ENCODE measurements at places on chromosomes 1 and 21.
A peak's percentile ranks its signal among the peaks of the same experiment; 100 is the strongest.

- no peak for DNase-seq
Measured at GRCh38 chr1:157388057-157388456, 164.3 kb downstream of the FCRL5 start.

DNA sequence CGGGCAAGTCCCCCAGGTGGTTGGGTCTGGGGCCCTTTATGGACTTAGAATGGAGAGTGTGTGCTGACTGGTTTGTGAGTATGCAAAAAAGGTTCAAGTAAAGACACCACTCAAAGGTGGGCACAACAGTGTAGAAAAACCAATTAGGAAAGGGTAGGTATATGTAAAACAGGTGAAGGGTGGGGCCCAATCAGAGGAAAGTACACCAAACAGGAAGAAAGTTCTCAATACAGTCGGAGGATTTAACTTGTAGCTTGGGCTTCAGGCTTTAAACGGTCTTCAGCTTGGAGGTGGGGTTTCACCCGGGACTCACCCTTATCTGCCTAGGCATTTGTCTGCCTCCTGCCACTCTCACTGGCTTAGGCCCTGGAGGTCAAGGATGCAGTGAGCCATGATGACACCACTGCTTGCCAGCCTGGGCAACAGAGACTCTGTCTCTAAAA is 6.8 kb upstream of the PUM1 start:
- DNase-seq = no peak

- peak; percentile 42 for DNase-seq
Measured at GRCh38 chr1:42379794-42380585, 602 bp upstream of the RIMKLA start.

DNA sequence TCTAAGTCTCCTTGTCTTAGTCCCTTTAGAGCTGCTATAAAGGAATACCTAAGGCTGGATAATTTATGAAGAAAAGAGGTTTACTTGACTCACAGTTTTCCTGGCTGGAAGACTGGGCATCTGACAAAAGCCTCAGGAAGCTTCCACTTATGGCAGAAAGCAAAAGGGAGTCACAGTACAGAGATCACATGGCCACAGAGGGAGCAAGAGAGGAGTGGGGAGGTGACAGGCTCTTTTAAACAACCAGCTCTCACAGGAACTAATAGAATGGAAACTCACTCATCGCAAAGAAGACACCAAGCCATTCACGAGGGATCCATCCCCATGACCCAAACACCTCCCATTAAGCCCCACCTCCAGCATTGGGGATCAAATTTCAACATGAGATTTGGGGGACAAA is 68.8 kb downstream of the DDAH1 start:
- no peak for DNase-seq

DNA sequence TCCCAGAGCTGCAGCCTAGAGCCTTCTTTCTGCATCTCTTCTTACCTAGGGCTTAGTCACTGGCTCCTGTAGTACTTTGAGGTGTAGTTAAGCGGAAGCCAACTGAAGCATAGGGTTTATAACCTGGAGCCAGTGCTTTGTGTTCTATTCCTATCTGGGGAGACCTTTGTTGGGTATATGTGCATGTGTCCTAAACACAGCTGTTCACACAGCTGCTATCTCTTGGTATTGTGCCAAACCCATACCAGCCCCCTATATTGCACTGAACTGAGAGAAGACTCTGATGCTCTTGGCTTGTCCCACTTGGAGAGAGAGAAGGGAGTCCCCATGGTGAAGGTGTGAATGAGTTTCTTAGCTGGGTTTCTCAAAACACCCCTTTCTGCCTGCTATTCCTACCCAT is 17.2 kb upstream of the NFASC start:
- DNase-seq = no peak

DNA sequence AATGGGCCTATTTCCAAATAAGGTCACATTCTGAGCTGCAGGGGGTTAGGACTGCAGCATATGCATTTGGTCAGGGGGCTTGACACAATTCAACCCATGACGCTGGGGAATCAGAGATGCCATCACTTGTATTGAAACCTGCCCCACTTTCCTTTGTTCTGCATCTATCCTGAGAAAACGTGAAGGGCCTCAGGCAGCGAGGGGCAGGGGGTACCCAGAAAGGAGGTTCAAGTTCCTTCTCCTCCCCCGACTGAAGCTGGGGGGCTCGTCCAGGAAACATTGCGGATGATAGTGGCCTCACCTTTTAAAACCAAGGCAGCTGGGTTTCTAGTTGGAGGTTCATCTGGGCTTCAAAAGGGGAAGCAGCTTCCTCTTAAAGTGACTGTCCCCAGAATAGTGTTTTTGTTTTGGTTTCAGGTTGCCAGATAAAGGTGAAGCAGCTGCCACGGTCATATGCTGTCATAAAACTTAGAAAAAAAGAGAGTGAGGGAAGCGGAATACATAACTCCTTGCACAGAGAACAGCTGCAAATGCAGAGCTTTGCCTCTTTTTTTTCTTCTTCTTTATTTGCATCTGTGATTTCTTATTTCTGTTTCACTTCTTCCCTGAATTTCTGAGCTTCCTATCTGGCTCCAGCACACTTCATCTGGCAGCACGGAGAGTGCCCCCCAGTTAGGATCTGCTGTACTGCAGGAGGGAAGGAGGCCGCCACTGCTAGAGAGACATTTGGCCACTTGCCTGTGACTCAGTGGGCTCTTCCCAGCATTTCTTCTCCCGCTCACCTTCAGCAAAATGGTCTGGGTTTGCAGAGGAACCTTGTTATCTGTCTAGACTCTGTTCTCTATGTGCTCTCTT is 142.0 kb downstream of the AJAP1 start:
- no peak for DNase-seq

DNA sequence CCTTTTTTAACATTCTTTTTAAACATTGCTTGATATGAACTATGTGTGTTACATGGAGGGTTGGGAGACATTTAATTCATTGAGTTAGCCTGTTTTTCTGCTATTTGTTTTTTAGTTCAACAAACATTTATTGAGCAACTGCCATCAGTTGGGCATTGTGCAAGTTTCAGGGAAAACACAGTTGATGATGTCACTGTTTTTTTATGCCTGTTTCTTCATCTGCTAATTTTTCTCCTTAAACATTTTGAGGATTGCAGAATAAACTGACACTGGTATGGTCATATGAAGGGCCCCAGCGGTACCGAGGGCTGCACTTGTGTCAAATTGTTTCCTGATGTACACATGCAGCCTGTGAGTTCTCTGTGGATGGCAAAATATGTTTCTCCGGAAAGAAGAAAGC is 253.0 kb downstream of the FGGY start:
- DNase-seq = no peak

DNA sequence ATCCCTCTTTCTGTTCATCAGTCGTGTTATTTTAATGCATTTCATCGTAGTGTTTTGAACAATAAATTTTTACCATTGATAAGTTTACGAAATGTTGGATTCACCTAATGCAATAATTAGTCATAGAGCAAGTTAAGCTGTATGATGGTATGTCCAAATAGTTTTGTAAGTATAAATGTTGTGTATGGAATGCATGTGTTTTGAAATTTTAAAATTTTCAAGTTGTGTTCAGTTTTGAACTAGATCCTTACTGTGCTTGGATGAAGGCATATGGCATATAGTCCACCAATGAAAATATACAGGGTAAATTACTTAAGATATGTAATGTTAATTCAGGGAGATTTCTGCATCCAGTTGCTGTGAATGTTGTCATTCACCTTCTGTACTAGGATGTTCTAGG is 2.3 kb downstream of the ZMYM4 start:
- DNase-seq = no peak

DNA sequence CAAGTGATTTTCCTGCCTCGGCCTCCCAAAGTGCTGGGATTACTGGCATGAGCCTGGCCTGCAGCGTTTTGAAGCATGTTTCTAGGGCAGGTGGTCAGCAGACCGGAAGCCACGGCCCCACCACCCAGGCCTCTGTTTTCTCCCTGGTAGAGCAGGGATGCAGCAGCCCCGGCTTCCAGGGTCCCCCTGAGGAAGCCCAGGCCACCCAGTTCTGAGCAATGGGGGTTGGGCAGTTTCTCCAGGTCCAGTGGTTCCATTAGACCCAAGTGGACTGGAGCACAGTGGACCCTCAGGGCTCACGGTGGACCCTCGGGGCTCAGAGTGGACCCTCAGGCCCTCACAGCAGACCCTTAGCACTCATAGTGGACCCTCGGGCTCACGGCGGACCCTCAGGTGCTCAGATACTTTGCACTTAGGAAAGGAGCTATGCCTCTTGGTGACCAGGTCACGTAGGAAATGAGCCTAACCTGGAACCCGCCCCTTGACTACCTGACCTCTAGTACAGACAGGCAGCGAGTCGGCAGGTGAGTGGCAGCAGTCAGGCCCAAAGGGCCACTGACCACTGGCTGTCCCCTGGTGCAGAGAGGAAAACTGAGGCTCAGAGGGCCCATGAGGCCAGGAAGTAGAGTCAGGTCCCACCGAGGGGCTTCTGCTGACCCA is 4.6 kb upstream of the FNDC10 start:
- no peak for DNase-seq

DNA sequence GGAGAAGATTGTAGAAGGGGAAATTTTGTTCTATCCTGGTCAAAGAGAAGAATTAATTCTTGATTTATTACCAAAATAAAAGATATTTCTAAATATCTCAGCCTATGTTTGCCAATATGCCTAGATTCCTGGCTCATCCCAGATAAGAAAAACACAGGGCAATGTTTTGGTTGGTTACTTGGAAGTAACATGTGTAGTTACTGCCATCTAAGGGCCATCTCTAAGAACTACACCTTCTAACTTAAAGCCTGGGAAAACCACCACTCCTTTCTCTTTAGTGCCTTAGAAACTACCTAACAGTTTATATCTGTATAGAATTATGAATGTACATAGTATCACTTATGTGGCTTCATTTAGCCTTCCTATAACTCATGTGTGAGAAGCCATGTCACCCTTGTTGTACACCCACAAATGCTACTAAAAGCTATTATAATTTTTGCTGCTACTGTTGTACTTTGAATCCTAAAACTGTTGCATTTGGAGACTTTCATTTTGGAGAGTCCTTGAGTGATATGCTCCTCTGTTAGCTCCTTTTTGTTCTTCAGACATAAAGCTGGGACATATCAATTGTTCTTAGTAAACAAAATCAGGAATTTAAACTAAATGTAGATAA is 4.5 kb downstream of the AIM2 start:
- no peak for DNase-seq

- no peak for DNase-seq
Measured at GRCh38 chr1:55002686-55003085, 4.0 kb downstream of the BSND start.

DNA sequence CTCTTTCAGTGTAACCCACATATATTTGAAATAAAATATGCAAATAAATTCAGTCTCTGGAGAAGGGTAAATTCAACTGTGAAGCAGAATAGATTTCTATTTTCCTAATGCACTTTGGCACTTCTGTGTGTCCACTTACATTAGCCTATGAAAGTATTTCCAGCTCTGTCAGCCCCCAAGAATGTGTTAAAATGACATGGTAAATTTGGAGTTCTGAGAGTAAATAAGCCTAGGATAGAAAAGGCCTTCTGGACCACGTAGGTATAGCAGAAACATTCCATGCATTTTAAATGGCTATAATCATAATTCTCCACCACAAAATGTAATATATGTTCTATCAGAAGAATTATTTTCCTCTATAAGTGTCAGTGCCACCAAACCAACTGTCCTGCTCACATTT is 276.2 kb downstream of the NEGR1 start:
- DNase-seq = no peak

DNA sequence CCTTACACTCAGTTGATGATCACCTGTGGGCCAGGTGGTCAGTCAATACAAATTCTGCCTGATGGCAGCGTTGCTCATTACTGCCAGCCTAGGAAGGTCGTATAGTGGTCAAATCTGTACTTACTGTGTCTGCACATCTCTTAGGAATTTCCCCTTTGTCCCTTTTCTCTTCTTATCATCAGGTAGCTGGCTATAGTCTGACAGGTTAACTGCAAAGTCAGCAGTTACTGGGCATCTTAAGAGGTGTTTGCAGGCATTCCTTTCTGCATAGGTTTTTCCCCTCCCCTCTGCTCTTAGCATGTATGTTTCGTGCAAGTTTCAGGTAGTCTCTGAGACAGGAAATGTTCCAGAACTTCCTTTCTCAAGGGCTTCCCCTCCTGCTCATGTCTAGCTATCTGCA is 298.7 kb downstream of the LRRIQ3 start:
- no peak for DNase-seq

GRCh38 chr21:36835383-36835795 is 131.1 kb downstream of the HLCS start:
- no peak for DNase-seq

- no peak for DNase-seq
Measured at GRCh38 chr1:227240983-227241382, 77.3 kb downstream of the CDC42BPA start.

- DNase-seq = no peak
Measured at GRCh38 chr1:198638441-198638840, 399 bp upstream of the PTPRC start.

DNA sequence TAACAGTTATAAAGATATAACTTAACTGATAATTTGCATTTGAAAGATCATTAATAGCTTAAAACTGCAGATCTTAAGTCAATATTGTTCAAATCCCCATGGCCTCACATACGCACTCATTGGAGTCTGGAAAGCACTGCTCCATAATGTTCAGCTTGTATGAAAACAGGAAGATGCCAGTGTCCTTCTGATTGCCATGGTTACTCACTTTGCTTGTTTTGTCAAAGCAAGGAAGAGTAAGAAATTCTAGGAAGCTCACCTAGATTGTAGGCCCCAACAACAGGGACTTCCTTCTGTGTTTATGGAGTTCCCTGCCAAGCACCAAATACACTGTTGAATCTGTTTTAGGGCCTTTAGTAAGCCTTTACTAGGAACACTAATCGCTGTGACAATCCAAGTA is 10.9 kb downstream of the GAS5 start:
- DNase-seq = no peak

GRCh38 chr1:156471496-156472490 is 28.8 kb downstream of the MEF2D start:
- DNase-seq = no peak

- DNase-seq = no peak
Measured at GRCh38 chr1:51956528-51957509, 33.7 kb downstream of the RAB3B start.

- no peak for DNase-seq
Measured at GRCh38 chr1:54465351-54465811, 59.2 kb upstream of the SSBP3 start.

- no peak for DNase-seq
Measured at GRCh38 chr1:6109688-6110087, 64.0 kb downstream of the KCNAB2 start.

DNA sequence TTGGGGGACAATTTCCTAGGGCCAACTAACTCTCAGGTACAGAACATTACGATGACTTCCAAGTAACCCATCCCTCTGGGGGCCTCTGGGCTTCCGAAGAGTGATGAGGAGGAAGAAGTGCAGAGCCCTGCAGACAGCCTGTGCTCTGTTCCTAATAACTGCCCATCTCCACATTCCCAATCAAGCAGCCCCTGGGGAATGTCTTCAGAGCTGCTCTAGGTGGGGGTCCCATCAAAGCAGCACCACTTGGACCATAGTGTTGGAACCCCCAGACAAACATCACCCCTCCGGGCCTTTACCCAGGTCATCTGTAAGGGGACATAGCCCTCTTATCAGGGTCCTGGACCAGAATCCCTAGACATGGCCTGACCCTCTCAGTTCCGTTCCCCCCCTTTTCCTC is 357.3 kb downstream of the NPHP4 start:
- DNase-seq = no peak

All from D721Med (cell line).